IMR-90 (cell line): ENCODE measurements at places on chromosomes 6 and 20. TPM values are rescaled to one million over a fixed set of nuclear protein-coding genes. Genes with fewer than 3 reads are reported as not detected.

NHLRC1 gene
- total RNA-seq = 0.83 and 1.1 TPM in 2 replicates

DNA sequence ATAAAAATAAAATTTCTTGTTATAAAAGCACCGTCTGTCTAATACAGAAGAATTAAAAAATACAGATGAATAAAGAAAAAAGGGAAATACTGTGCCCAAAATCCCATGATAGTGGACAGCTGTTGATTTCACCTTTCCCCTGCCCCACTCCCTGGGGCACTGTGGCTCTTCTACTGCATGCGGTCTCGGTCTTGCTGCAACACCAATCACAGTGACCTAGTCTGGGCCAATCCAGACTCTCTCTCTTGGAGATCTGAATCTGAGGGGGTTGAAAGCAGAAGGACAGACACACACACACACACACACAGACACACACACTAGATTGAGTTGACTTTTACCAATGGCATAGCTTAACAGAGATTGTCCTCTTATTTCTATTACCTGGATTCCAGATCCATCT is 70.5 kb upstream of the FYN start:
- peaks cover 11% of the 10 kb centered on the region; the same call in 1 of the 2 replicates for H3K27me3 ChIP-seq
- H3K36me3 ChIP-seq = no peaks in the 10 kb centered on the region
- H3K4me1 ChIP-seq = peaks cover 3% of the 10 kb centered on the region; the same call in 1 of the 2 replicates
- no peak for DNase-seq

C6orf163 gene
- 0.90 and 1.7 TPM in 2 replicates for total RNA-seq

IRAK1BP1 gene
- total RNA-seq = 1.9 and 2.2 TPM in 2 replicates

CTAGE9 gene
- total RNA-seq = not detected in 2 replicates

CDK5RAP1 gene
- total RNA-seq = 22.2 and 28.1 TPM in 2 replicates

SPO11 gene
- total RNA-seq = not detected in 2 replicates

SMOC2 gene
- not detected in 2 replicates for total RNA-seq

OOEP gene
- total RNA-seq = not detected in 2 replicates

SLC32A1 gene
- total RNA-seq = not detected in 2 replicates

DNA sequence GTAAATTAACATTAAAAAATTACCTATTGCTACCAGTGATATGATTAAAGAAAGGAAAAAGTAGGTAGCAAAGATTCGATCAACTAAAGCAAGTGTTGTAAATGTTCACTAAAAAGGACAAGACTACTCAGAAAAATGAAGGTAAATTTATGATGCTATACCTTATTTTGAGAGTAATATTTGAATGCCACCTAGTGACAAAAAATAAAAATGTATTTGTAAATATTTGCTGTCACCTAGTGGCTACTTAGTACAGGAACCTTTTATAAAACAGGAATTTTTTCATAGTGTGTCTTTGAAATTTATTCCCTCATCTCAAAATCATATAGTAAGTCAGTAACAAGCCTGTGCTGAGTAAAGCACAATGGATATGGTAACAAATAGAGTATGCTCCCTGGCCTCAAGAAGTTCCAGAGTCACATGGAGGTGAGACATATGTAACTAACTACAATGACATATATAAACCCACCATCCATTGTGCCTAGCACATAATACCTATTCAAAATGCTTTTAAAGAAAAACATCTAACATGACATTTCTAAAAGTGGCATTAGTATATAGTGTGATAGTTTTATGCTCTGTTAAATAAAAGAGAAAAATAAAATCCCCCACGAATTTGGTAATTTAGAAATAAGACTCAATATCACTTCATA is 193.1 kb upstream of the SIM1 start:
- H3K27ac ChIP-seq = no peak overlapping the region
- no peaks in the 10 kb centered on the region for H3K4me1 ChIP-seq
- DNase-seq = peak; percentile 3

THBD gene
- under 0.01 TPM in 1 of 2 replicates, not detected in the other for total RNA-seq

GRCh38 chr6:46116289-46116688 is 13.5 kb upstream of the ENPP4 start:
- no peaks in the 10 kb centered on the region for H3K27me3 ChIP-seq
- no peaks in the 10 kb centered on the region for H3K36me3 ChIP-seq
- no peak overlapping the region for H3K4me3 ChIP-seq
- H3K27ac ChIP-seq = no peak overlapping the region

GTSF1L gene
- total RNA-seq = not detected in 2 replicates

DEF6 gene
- total RNA-seq = 1.9 and 2.5 TPM in 2 replicates

GRCh38 chr20:7911586-7912330 is 28.5 kb downstream of the HAO1 start:
- DNase-seq = no peak
- no peaks in the 10 kb centered on the region for H3K36me3 ChIP-seq
- H3K4me1 ChIP-seq = no peaks in the 10 kb centered on the region
- no peak overlapping the region for H3K4me3 ChIP-seq
- H3K27me3 ChIP-seq = peaks cover 2% of the 10 kb centered on the region

- H3K27me3 ChIP-seq = peaks cover 3% of the 10 kb centered on the region; the same call in 1 of the 2 replicates
- H3K4me3 ChIP-seq = no peak overlapping the region
- peaks cover 7% of the 10 kb centered on the region for H3K4me1 ChIP-seq
- H3K27ac ChIP-seq = no peak overlapping the region
- H3K36me3 ChIP-seq = no peaks in the 10 kb centered on the region
- peak; percentile 84 for DNase-seq
These were observed 90.8 kb downstream of the FAM50B start for GRCh38 chr6:3939964-3940363.

DNA sequence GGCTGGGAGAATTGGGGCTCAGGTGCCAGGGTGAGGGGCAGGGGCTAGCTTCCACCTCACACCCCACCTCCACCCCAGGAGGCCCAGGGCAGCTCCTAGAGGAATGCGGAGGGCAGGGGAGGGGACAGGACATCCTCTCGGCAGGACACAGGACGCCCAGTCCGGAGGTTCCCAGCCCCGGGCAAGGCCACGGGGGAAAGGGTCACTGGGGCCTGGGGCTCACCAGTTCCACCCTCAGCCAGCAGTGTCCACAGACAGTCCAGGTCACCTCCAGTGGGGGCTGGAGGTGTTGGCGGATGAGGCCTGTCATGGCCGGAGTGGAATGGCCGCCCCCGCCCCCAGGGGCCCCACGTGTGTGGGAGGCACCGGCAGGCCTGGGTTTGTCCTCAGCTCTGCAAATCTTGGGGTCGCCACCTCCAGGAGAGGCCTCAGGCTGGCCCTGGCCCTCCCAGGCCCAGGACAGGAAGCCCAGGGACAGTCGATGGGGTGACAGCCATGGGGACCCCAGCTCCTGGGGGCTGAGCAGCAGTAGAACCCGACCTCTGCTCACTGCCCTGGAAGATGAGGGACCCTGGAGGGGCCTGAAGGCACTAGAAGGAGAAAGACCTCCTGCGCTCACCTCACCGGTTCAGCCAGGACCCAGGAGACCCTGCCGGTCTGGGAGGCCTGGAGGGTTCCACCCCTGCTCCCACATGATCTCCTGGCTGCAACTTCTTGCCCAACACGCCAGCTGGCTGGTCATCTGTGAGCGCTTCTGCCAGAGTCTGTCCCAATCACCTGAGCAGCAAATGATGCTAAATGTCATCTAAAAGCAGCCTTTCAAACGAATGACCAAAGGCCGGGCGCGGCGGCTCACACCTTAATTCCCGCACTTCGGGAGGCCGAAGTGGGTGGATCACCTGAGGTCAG is 13.0 kb upstream of the ABHD16B start:
- no peak overlapping the region for H3K27ac ChIP-seq
- H3K36me3 ChIP-seq = no peaks in the 10 kb centered on the region
- peaks cover 8% of the 10 kb centered on the region for H3K4me1 ChIP-seq
- H3K4me3 ChIP-seq = no peak overlapping the region
- peaks cover 6% of the 10 kb centered on the region for H3K27me3 ChIP-seq
- no peak for DNase-seq

DNA sequence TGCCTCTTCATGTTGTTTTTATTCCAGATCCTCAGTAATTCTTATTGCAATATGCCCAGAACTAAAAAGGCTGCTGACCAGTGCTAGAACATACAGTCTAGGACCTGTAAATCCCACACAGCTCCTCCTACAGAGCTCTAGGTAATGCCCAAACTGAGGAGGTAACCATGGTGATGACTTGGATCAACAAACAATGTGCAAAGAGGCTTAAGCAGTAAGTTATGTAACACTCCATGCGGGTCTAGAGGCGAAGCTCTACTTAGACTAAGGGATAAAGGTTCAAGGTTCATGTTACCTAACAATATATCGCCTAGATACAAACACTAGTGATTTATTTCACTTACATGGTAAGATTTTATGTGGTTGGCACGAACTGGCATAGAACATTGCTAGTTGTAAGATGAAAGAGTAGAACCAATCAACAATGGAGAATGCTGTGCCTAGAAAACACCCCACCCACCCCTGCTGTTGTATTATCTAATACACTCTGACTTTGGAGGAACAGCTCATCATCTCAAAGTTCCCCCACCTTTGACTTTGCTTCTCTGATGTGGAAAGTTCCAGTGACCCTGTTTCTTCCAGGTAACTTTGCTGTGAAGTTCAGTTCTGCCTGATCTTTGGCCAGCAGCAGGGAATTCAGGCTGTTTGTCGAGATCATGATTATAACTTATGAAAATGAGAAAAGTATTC is 242.4 kb downstream of the ALDH8A1 start:
- H3K27ac ChIP-seq = peak overlapping the region; percentile 58; the same call in 1 of the 2 replicates
- no peaks in the 10 kb centered on the region for H3K36me3 ChIP-seq
- peak; percentile 66 for DNase-seq
- H3K4me1 ChIP-seq = peaks cover 12% of the 10 kb centered on the region
- no peak overlapping the region for H3K4me3 ChIP-seq

DNA sequence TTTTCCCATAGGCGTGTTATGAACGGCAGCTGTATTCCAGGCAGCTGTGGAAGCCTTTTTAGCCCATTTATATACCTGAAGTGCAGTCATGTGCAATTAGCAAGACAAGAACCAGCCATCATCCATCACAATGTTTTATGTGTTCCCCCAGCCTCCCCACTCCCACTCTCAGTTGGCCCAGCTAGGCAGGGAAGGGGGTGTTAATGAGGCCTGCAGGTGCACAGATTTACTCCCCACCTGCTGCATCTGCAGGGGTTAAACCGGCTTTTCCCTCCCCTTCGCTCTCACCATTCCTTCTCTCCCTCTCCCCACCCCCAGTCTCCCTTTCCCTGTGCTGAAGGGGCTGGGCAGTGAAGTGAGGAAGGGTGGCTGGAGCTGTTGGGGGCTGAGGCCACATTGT is 149.8 kb upstream of the AKAP12 start:
- DNase-seq = no peak
- H3K27ac ChIP-seq = no peak overlapping the region
- H3K4me3 ChIP-seq = no peak overlapping the region
- peaks cover 43% of the 10 kb centered on the region for H3K36me3 ChIP-seq
- no peaks in the 10 kb centered on the region for H3K27me3 ChIP-seq

DNA sequence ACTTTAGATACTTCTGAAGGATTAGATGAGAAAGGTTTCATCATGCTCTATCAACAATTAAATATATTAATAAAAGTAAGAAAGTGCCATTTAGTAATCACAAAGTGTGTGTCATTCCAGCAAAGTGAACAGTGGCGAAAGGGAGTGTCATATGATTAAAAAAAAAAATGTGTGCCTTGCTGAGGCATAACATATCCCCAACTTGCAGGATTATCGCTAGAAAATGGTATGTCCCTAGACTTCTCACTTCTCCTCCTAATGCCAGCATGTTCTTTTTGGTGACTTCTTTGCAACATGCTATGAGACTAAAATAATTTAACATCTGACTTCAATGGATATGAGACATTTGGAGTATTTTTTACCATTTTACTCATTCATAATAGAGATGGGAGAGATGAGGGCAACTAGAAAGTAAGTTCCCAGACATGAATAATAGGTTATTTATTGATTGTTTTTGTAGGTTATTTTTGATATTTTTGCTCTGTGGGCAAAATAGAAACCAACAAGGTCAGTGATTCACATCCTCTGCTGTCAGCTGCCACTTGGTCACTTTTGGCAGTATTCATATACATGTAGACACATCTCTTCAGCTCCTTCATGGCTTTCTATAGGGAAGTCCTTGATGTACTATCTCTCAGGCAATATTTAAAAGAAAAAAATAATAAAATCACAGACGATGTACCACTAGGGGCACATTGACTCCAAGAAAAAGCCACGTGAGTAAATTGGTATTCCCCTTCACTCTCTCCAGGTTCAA is 370.1 kb downstream of the BMP2 start:
- H3K4me1 ChIP-seq = no peaks in the 10 kb centered on the region
- no peaks in the 10 kb centered on the region for H3K27me3 ChIP-seq
- H3K4me3 ChIP-seq = no peak overlapping the region
- DNase-seq = no peak
- no peaks in the 10 kb centered on the region for H3K36me3 ChIP-seq
- H3K27ac ChIP-seq = no peak overlapping the region

DNA sequence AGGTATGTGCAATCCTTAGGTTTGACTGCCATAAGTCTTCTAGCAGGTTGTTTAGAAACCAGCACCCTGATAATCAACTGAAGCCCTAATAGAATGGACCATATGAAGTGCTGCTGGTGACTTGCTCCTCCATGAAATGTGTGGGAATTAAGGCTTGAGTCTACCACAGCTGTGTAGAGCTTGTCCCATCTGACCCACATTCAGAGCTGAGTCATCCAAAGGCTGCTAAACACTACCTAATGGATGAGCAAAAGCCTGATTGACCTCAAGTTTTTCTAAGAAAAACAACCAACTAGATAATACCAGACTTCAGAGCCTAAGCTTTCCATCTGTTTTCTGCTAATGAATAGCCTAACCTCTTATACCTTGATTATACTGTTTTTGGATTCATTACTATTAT is 120.3 kb upstream of the MOCS1 start:
- no peaks in the 10 kb centered on the region for H3K4me1 ChIP-seq
- no peaks in the 10 kb centered on the region for H3K36me3 ChIP-seq
- H3K27ac ChIP-seq = no peak overlapping the region
- DNase-seq = no peak
- H3K27me3 ChIP-seq = no peaks in the 10 kb centered on the region

GRCh38 chr6:42345696-42346416 is 105.9 kb downstream of the TRERF1 start:
- H3K4me3 ChIP-seq = no peak overlapping the region
- DNase-seq = no peak
- peaks cover 2% of the 10 kb centered on the region for H3K4me1 ChIP-seq
- no peaks in the 10 kb centered on the region for H3K27me3 ChIP-seq

GGTLC1 gene
- total RNA-seq = not detected in 2 replicates

- H3K4me3 ChIP-seq = no peak overlapping the region
- no peaks in the 10 kb centered on the region for H3K4me1 ChIP-seq
- H3K27ac ChIP-seq = no peak overlapping the region
- peaks cover 42% of the 10 kb centered on the region for H3K27me3 ChIP-seq
These were observed 54.0 kb downstream of the NPEPL1 start for GRCh38 chr20:58746620-58747019.

DNA sequence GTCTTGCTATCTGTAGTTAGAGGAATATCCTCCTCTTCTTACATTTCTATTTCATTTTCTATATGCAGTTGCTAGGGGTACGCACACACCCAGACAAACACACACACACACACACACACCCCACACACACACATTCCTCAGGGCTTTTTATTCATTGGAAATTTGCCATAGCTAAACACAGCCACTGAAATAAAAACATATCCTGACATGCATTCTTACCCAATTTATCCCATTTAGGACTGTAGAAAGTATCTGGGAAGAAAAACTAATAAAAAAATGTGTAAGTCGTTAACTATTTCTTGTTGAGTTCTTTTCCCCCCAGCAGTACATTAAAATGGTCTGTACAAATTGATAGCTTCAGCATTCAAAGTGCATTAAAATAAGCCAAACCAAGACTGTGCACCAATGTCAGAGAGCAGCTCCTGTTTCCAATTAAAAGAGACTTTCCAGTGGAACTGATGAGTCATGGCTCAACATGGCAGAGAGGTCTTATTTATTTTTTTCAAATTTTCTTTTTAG is 357.9 kb upstream of the AGPAT4 start:
- H3K4me1 ChIP-seq = no peaks in the 10 kb centered on the region
- DNase-seq = no peak
- no peak overlapping the region for H3K4me3 ChIP-seq
- no peaks in the 10 kb centered on the region for H3K36me3 ChIP-seq

SLC22A16 gene
- total RNA-seq = not detected in 2 replicates
